ENCODE measurements at places on chromosomes 7 and 10.

- no peak for DNase-seq
- peaks cover 2% of the 10 kb centered on the region for H3K36me3 ChIP-seq
- H3K4me1 ChIP-seq: peaks cover 8% of the 10 kb centered on the region
- H3K27ac ChIP-seq: no peak overlapping the region
Measured at GRCh38 chr7:25849500-25850184, 302.4 kb upstream of the NFE2L3 start.

GRCh38 chr10:35934642-35934995 is 292.5 kb upstream of the FZD8 start:
- H3K4me3 ChIP-seq: no peak overlapping the region
- no peak overlapping the region for H3K27ac ChIP-seq

GRCh38 chr10:31896968-31897384 is 31.7 kb downstream of the ARHGAP12 start:
- peaks cover 29% of the 10 kb centered on the region for H3K4me1 ChIP-seq
- peaks cover 16% of the 10 kb centered on the region for H3K36me3 ChIP-seq
- no peak for DNase-seq
- H3K27ac ChIP-seq: no peak overlapping the region
- H3K27me3 ChIP-seq: no peaks in the 10 kb centered on the region

- no peaks in the 10 kb centered on the region for H3K36me3 ChIP-seq
- no peaks in the 10 kb centered on the region for H3K27me3 ChIP-seq
- H3K4me3 ChIP-seq: no peak overlapping the region
- no peak overlapping the region for H3K27ac ChIP-seq
Measured at GRCh38 chr10:128823201-128823600, 643.8 kb upstream of the MGMT start.

DNA sequence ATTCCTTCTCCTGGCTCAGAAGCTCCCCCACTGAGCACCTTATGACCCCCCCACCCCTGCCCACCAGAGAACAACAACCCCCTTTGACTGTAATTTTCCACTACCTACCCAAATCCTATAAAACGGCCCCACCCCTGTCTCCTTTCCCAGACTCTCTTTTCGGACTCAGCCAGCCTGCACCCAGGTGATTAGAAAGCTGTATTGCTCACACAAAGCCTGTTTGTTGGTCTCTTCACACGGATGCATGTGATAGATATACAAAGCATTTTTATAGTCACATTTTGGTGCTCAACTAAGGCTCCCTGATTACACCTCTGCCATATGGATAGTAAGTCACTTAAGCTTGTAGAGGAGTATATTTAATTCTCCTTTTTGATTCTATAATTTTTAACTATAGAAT is 985.8 kb downstream of the REEP3 start:
- H3K4me1 ChIP-seq: no peaks in the 10 kb centered on the region
- H3K27ac ChIP-seq: no peak overlapping the region
- no peak for DNase-seq

DNA sequence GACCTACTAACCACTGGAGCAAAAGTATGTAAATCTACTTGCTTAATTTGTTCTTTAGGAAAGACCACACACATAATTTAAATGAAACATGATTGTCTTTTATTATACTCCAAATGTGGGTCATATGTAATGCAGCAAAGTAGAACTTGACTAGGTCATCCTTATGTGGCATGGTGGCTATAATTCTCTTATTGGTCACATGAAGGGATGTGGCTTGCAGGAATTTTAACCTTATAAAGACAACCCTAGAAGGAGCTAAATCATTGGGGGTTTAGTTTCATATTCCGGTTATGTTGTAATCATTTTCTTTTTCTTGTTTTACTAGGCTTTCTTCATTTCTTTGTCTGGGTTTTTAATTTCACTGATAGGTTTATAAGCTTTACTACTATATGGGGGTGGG is 93.9 kb downstream of the SEPTIN7 start:
- H3K27me3 ChIP-seq: no peaks in the 10 kb centered on the region
- peaks cover 32% of the 10 kb centered on the region for H3K4me1 ChIP-seq
- peaks cover 19% of the 10 kb centered on the region for H3K36me3 ChIP-seq
- DNase-seq: no peak
- no peak overlapping the region for H3K4me3 ChIP-seq
- peak overlapping the region; percentile 54 for H3K27ac ChIP-seq

GRCh38 chr7:47672271-47672791 is 90.4 kb upstream of the TNS3 start:
- no peak overlapping the region for H3K27ac ChIP-seq
- H3K27me3 ChIP-seq: no peaks in the 10 kb centered on the region
- no peaks in the 10 kb centered on the region for H3K36me3 ChIP-seq
- DNase-seq: no peak
- no peak overlapping the region for H3K4me3 ChIP-seq

GRCh38 chr10:21497177-21497807 is 28.2 kb downstream of the SKIDA1 start:
- peaks cover 12% of the 10 kb centered on the region for H3K4me1 ChIP-seq
- peak; percentile 49 for DNase-seq
- peak overlapping the region; percentile 61 for H3K4me3 ChIP-seq
- no peak overlapping the region for H3K27ac ChIP-seq
- H3K36me3 ChIP-seq: no peaks in the 10 kb centered on the region

GRCh38 chr7:97623333-97623732 is 108.6 kb upstream of the TAC1 start:
- H3K4me1 ChIP-seq: no peaks in the 10 kb centered on the region
- DNase-seq: no peak
- peaks cover 5% of the 10 kb centered on the region for H3K27me3 ChIP-seq
- H3K4me3 ChIP-seq: no peak overlapping the region
- no peak overlapping the region for H3K27ac ChIP-seq

- no peak overlapping the region for H3K27ac ChIP-seq
- DNase-seq: no peak
- H3K4me3 ChIP-seq: no peak overlapping the region
Measured at GRCh38 chr10:90204131-90204955, 503.0 kb downstream of the KIF20B start.

DNA sequence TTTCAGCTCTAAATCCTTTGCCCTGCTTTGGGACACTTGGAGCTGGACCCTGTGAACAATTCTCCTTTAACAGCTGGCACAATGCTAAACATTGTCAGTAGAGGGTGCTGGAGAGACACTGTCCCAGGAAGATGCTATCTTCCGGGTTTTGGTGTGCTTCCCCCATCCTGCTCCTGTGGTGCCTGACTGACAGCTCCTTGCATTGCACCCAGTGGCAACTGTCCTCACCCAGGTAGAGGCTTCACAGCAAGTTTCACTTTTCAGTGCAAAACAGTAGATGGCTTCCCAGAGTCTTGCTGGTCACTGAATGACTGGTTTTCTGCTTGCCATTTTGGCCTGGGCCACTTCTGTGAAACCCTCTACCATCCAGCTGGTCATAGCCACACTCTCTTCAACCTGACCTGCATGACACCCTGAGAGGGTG is 77.3 kb downstream of the CDC14C start:
- no peaks in the 10 kb centered on the region for H3K4me1 ChIP-seq
- no peaks in the 10 kb centered on the region for H3K27me3 ChIP-seq
- no peak overlapping the region for H3K4me3 ChIP-seq
- no peak overlapping the region for H3K27ac ChIP-seq

DNA sequence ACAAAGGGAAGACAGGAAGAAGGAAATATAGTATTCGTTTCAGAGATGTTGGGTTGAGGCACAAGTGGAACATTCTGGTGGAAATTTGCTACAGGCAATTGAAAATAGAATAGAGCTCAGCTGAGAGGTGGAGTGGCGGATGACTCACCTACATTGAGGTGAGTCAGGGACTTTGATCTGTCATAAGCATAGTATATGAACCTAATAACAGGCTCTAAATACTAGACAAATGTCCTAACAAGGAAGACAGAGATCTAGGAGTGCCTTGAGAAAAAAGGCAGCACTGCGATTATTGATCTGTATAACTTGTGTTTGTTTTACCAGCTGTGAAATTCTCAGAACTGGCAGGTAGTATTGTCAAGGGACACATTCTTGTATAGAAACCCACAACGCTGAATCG is 907 bp upstream of the IFRD1 start:
- H3K27me3 ChIP-seq: no peaks in the 10 kb centered on the region
- H3K27ac ChIP-seq: peak overlapping the region; percentile 96
- peaks cover 33% of the 10 kb centered on the region for H3K4me1 ChIP-seq
- peak overlapping the region; percentile 96 for H3K4me3 ChIP-seq
- H3K36me3 ChIP-seq: peaks cover 3% of the 10 kb centered on the region
- peak; percentile 71 for DNase-seq

GRCh38 chr7:10221084-10221483 is 752.6 kb upstream of the PHF14 start:
- no peaks in the 10 kb centered on the region for H3K27me3 ChIP-seq
- H3K4me3 ChIP-seq: no peak overlapping the region
- H3K4me1 ChIP-seq: no peaks in the 10 kb centered on the region
- H3K36me3 ChIP-seq: no peaks in the 10 kb centered on the region

GRCh38 chr7:152328234-152328633 is 107.6 kb downstream of the KMT2C start:
- no peaks in the 10 kb centered on the region for H3K27me3 ChIP-seq
- H3K4me3 ChIP-seq: no peak overlapping the region
- DNase-seq: no peak
- no peak overlapping the region for H3K27ac ChIP-seq
- H3K4me1 ChIP-seq: peaks cover under 1% of the 10 kb centered on the region

DNA sequence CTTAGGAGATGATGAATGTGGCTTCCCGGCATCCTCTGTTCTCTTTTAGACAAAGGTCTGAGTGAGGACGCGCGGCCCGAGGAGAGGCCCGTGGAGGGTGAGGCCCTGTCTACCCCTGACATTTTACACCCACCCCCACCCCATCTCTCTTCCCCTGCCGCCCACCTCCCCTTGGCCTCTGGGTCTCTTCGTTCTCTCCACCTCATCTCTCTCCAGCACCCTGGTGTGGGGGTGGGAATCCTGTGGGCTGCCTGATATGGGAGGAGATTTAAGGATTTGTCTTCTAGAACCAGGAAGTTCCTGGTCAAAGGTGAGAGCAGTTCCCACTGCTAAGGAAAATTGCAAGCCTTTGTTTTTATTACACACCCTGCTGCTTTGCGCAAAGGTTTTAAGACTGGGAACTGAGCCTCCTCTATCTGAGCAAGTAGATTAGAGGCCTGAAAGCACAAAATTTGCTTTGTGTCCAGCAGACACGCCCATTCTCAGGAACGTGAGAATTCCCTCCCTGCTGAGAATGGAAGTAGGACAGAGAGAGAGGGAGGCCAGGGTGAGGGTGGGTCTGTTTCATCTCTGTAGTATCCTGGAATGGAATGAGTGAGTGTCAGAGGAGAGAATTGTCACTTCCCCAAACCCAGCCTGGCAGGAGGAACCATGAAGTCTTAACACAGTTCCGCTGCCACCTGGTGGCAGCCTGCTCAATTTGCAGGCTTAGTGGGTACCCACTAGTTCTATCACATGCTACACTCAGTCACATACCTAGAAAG is 91.2 kb downstream of the GTF2IRD1 start:
- H3K4me1 ChIP-seq: no peaks in the 10 kb centered on the region
- H3K27ac ChIP-seq: no peak overlapping the region
- no peaks in the 10 kb centered on the region for H3K27me3 ChIP-seq
- H3K36me3 ChIP-seq: peaks cover 9% of the 10 kb centered on the region
- H3K4me3 ChIP-seq: no peak overlapping the region

DNA sequence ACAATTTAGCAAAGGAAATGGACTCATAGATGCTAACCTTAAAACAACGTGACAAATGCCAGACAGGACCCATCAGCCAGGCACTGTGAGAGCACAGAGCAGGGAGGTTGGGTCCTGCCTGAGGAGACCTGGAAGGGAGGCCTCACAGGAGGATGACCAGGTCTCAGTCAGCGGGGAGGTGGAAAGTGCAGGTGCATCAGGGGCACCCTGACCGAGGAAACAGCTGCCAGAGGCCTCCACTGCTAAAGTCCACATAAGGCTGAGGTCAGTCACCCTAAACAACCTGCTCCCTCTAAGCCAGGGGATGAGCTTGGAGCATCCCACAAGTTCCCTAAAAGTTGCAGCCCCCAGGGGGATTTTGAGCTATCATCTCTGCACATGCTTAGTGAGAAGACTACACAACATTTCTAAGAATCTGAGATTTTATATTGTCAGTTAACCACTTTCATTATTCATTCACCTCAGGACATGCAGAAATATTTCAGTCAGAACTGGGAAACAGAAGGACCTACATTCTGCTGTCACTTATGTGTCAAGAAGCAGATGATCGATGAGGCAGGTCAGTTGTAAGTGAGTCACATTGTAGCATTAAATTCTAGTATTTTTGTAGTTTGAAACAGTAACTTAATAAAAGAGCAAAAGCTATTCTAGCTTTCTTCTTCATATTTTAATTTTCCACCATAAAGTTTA is 157.6 kb upstream of the LANCL2 start:
- no peak for DNase-seq
- no peaks in the 10 kb centered on the region for H3K36me3 ChIP-seq
- H3K4me3 ChIP-seq: no peak overlapping the region
- H3K27me3 ChIP-seq: peaks cover 3% of the 10 kb centered on the region
- H3K27ac ChIP-seq: no peak overlapping the region

DNA sequence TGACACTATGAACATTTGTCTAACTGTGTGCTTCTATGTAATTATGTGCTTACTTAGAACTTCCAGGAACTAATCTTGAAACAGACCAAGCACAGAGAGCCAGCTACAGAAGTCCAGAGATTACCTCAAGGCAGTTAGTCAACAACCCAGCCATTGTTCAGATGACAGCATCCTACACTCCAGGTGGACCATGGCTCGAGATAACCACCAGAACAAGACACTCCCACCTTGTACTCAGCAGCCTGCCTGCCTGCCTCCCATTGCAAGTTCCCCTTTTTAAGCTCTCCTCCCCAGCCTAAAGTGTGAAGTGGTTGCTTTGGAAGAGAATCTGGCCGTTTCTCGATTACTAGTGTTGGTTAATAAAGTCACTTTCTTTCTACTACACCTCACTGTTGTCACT is 1080.6 kb upstream of the LRRN3 start:
- H3K36me3 ChIP-seq: no peaks in the 10 kb centered on the region
- no peak for DNase-seq
- H3K4me3 ChIP-seq: no peak overlapping the region
- no peak overlapping the region for H3K27ac ChIP-seq
- no peaks in the 10 kb centered on the region for H3K4me1 ChIP-seq

GRCh38 chr7:739983-740942 is 13.2 kb upstream of the PRKAR1B start:
- H3K36me3 ChIP-seq: peaks cover 33% of the 10 kb centered on the region
- peaks cover 3% of the 10 kb centered on the region for H3K4me1 ChIP-seq
- DNase-seq: no peak
- no peaks in the 10 kb centered on the region for H3K27me3 ChIP-seq
- H3K4me3 ChIP-seq: no peak overlapping the region

DNA sequence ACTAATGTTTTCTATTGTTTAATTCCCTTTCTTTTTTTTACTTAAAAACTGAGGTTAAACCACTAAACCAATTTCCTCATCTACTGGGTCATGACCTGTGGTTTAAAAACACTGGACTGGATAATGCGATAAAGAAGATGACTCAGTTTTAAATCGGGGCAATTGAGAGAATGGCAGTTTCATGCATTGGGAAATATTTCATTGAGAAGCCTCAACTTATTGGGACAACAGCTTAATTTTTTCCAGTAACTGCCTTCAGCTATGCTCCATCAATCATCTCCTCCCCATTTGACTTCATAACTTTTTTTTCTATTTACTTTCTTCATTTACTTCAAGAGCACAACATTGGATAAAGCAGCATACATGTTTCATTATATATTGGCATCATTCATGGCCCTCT is 61.8 kb upstream of the MET start:
- H3K4me1 ChIP-seq: no peaks in the 10 kb centered on the region
- no peak overlapping the region for H3K4me3 ChIP-seq
- no peaks in the 10 kb centered on the region for H3K36me3 ChIP-seq
- DNase-seq: no peak

- no peak overlapping the region for H3K4me3 ChIP-seq
- H3K27ac ChIP-seq: no peak overlapping the region
- no peaks in the 10 kb centered on the region for H3K36me3 ChIP-seq
Measured at GRCh38 chr7:49486974-49487829, 286.2 kb upstream of the VWC2 start.

All from activated CD4-positive, alpha-beta memory T cell treated with anti-CD3 and anti-CD28 coated beads for 36 hours (primary cell).